ENCODE measurements at places on chromosomes 2 and 18. TPM values are rescaled to one million over a fixed set of nuclear protein-coding genes. Genes with fewer than 3 reads are reported as not detected.

- H3K27me3 ChIP-seq: peaks cover 30% of the 10 kb centered on the region
- H3K36me3 ChIP-seq: no peaks in the 10 kb centered on the region
- peaks cover 13% of the 10 kb centered on the region for H3K4me1 ChIP-seq
- H3K4me3 ChIP-seq: peak overlapping the region; percentile 58
Observed at GRCh38 chr2:174729797-174730697, 34.2 kb downstream of the CHRNA1 start.

The WDR7 gene
- total RNA-seq: 38.6 TPM

DNA sequence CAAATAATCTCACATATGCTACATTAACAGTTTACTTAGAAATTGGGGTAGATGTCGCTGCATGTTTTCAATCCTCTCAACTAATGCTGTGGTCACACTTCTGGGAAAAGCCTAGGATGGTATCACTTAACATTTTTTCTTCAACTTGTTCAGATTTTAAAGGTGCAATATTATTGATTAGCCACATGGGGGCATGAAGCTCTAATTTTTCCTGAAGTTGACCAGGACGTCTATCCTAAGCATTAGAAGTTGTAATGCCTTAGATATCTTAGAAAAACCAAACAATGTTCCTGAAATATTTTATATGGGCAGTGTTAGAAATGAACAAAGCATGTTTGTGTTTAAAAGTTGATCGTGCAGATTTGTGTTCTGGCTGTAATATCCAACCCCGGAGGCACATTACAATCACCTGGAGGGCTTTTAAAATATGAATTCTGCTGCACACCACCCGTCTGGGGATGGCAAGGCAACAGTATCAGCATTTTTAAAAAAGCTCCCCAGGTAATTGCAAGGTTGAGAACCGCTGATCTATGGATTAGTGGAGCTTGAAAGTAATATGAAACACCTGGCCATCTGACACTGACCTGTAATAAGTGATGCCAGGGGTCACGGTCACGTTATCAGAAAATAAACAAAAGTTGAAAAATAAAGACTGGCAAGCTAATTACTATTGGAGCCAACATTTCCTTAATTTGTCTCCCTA, 100.5 kb upstream of the LMAN1 start:
- no peak overlapping the region for H3K4me3 ChIP-seq
- DNase-seq: peak; percentile 55
- peaks cover 2% of the 10 kb centered on the region for H3K27me3 ChIP-seq
- no peaks in the 10 kb centered on the region for H3K36me3 ChIP-seq
- no peak overlapping the region for H3K27ac ChIP-seq

DNA sequence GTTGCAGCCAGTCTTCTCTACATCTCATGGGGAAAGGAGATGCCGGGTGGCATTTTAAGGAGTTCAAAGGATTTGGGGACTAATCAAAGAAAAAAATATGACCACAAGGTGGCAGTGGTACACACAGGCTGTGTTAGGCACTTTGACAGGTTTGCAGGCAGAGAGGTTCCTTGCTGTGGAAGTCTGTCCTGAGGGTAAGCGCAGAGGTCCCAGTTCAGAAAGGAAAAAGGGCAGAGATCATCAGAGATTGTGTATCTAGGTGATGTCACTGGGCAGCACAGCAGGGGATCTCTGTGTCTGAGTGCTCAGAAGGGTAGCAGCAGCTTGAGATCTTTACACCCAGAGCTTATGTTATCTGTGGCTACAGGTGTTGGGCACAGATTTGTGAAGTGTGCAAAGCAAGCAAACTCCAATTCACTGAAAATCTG, 231.4 kb downstream of the LRRTM1 start:
- H3K4me1 ChIP-seq: no peaks in the 10 kb centered on the region
- H3K27ac ChIP-seq: no peak overlapping the region
- peak; percentile 62 for DNase-seq
- no peak overlapping the region for H3K4me3 ChIP-seq

DNA sequence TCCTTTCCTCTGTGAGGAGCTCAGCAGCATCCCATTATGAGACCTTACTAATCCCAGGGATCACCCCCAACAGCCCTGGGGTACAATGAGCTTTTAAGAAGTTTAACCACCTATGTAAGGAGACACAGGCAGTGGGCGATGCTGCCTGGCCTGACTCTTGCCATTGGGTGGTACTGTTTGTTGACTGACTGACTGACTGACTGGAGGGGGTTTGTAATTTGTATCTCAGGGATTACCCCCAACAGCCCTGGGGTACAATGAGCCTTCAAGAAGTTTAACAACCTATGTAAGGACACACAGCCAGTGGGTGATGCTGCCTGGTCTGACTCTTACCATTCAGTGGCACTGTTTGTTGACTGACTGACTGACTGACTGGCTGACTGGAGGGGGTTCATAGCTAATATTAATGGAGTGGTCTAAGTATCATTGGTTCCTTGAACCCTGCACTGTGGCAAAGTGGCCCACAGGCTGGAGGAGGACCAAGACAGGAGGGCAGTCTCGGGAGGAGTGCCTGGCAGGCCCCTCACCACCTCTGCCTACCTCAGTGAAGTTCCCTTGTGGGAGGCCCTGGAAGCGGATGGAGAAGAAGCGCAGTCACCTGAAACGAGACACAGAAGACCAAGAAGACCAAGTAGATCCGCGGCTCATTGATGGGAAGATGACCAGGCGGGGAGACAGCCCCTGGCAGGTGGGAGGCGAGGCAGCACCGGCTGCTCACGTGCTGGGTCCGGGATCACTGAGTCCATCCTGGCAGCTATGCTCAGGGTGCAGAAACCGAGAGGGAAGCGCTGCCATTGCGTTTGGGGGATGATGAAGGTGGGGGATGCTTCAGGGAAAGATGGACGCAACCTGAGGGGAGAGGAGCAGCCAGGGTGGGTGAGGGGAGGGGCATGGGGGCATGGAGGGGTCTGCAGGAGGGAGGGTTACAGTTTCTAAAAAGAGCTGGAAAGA, 7.6 kb downstream of the PROC start:
- no peak overlapping the region for H3K4me3 ChIP-seq
- peaks cover 10% of the 10 kb centered on the region for H3K36me3 ChIP-seq
- DNase-seq: no peak
- H3K4me1 ChIP-seq: peaks cover 10% of the 10 kb centered on the region

DNA sequence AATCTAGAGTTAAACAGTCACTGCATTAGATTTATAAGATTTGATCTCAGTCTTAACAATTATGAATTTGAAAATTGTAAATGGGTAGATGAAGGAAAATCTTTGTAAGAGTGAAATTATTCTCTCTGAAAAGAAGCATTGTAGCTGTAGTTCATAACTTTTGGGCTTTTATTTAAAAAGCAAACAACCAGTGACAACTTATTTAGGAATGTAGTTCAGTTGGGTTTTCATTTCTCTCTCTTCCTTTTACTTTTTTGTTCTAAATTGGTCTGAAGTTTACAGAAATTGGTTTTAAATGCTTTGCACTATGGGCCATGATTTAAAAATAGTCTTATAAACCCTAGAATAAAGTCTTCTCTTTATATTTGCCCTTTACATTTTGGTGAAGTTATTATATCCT, 296.6 kb downstream of the GULP1 start:
- no peaks in the 10 kb centered on the region for H3K4me1 ChIP-seq
- no peak overlapping the region for H3K4me3 ChIP-seq
- H3K36me3 ChIP-seq: no peaks in the 10 kb centered on the region
- H3K27me3 ChIP-seq: no peaks in the 10 kb centered on the region
- peak overlapping the region; percentile 40 for H3K27ac ChIP-seq

- no peak overlapping the region for H3K4me3 ChIP-seq
- H3K27me3 ChIP-seq: peaks cover 27% of the 10 kb centered on the region
- peaks cover 16% of the 10 kb centered on the region for H3K4me1 ChIP-seq
- H3K27ac ChIP-seq: no peak overlapping the region
Observed at GRCh38 chr2:215439980-215440512, 4.2 kb upstream of the FN1 start.
